ENCODE measurements at places on chromosomes 7 and 10.

GRCh38 chr10:1968257-1969033 lies 231.1 kb upstream of the ADARB2 start:
- DNase-seq: no peak

DNA sequence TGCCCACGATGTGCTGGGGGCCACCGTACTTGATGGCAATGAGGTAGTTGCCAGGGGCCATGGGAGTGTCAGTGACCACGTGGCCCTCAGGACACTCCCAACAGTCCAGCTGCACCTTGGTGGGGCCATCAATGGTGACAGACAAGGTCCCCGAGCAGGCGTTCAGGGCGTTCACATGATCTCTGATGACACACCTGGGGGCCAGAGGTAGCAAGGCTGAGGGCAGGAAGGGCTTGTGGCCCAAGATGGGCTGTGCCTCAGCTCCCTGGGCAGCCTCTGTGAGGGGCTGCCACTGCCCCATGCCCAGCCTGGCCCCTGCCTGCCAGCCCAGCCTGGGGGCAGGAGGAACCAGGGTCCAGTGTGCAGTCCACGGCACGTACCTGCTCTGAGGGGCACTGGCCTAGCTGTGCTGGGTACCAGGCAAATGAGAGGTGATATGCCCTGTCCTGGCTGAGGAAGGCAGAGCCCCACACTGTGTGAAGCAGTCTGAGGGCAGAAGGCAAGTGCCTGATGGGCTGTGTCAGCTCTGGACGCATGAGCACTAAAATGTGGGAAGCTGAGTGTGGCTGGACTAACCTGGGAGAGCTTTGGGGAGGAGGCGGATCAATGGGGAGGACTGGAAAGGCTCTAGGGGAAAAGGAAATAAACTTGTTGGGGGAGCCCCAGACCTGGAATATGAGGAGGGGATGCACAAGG lies 3.5 kb upstream of the KCP start:
- DNase-seq: no peak

GRCh38 chr10:54983255-54983654 lies 182.2 kb upstream of the PCDH15 start:
- no peak for DNase-seq

- DNase-seq: no peak
Observed at GRCh38 chr7:115549910-115550309, 480.7 kb downstream of the TFEC start.

DNA sequence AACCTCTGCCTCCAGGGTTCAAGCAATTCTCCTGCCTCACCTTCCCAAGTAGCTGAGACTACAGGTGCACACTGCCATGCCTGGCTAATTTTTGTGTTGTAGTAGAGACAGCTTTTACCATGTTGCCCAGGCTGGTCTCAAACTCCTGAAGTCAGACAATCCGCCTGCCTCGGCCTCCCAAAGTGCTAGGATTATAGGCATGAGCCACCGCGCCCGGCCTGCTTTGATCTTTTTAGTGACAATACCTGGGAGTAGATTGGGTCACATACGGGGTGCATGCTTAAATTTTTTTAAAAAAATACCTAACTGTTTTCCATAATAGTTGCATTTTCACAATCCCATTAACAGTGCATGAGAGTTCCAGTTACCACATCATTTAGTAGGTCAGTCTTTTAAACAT lies 47.7 kb downstream of the CCDC71L start:
- DNase-seq: no peak

All from H54 (cell line).